ENCODE measurements at places on chromosomes 2 and 18. TPM values are rescaled to one million over a fixed set of nuclear protein-coding genes. Genes with fewer than 3 reads are reported as not detected.

DNA sequence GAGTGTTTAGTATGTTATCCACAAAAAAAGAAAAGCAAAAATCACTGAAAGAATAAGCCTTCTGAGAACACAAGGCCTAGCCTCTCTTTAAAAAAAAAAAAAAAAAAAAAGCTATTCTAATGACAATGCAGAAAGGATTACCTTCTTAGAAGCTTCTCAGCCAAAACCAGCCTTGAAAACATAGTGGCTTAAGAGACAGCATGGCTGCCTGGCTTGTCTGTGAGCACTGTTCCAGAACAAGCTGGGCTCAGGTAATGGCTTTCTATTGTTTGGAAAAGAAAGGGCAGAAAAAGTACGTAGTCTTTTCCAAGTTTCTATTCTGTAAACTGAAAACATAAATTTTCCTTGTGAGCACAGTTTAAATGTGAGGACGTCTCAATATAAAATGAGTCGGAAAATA, 119.5 kb downstream of the MAP3K20 start:
- no peak for DNase-seq

The NEB gene
- polyA plus RNA-seq = 796 TPM

GRCh38 chr18:34767601-34768027, 57.5 kb downstream of the DTNA start:
- DNase-seq = no peak

The MC4R gene
- not detected for polyA plus RNA-seq

The CTNNA2 gene
- polyA plus RNA-seq = 0.17 TPM

The CD302 gene
- 3.1 TPM for polyA plus RNA-seq

All from psoas muscle (tissue), 8 donors.